ENCODE measurements at places on chromosomes 11 and 22.

GRCh38 chr11:69880041-69880825 lies 61.0 kb upstream of the FGF3 start:
- no peak for DNase-seq

GRCh38 chr11:126476977-126477376 lies 121.5 kb downstream of the ST3GAL4 start:
- DNase-seq, result no peak

DNA sequence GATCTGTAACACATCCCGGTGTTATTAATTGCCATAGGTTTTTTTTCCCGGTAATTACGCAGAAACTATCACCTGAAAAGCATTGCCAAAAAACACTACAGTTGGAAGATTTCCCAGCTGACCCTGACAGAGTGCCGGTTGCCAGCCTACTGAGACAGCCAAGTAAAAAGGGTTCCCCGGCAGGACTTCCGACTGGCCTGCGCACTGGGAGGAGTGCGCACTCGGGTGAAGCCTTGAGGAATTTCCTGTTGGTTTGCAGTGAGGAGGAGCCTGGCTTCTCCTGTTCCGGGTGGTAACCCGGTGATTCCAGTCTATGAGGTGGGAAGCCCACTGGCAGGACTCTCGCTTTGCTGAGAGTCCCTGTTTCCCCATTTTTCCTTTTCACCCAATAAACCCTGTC lies 52.1 kb downstream of the CNTF start:
- no peak for DNase-seq

DNA sequence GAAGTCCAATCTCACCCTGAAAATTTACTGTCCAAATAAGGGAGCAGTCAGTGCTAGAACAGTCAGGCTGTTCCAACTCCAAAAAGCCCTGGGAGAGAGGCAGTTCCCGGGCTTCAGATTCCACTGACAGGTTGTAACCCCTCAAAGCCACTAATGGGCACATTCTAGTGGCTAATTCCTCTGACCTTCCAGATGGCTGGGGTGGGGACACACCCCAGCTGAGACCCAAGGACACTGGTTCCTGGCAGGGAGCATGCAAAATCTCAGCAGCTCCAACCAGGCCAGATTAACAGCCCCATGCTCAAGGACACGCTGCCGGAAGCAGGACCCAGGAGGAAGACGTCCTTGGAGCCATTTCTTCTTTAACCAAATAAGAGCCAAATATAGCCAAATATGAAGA lies 92.7 kb downstream of the RPL27A start:
- DNase-seq, result no peak

DNA sequence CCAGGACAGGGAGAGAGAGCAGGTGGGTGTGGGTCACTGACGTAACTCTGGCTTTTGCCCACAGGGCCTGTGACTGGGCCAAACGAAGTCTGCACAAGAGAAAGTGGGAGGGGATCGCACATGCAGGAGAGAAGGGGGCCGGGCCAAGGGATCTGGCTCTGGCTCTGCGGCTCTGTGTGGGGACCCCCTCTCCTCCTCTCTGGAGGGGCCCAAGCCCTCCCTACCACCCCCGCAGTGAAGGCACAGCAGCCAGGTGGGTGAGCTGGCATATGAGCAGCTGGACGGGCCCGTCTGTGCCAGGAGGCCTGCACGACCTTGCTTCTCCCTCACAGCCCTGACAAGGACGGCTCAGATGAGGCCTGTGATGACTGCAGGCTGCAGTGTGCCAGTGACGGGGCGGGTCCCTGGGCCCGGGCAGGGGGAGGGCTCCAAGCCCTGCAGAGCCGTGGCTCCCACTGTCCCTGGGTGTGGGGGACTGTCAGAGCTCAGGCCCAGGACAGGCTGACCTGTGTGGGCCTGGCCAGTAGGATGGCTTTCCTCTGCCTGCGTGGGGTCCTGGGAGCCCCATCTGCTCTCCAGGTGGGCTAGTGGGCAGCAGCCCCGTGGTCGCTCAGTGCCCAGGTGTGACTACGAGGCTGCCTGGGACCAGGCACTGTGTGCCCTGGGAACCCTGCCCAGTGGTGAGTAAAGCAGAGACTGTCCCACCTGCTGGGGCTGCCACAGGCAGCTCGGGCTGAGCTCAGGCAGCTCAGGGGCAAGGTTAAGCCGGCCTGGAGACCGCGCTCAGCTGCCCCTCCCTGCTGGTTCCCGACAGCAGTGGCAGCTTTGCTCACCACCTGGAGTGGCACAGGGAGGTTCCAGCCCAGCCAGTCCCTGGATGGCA lies 22.2 kb downstream of the MRGPRG start:
- DNase-seq, result no peak

GRCh38 chr22:23001463-23001862 lies 68.9 kb upstream of the GNAZ start:
- DNase-seq, result no peak

- no peak for DNase-seq
These were observed 742 bp upstream of the CASP4 start for GRCh38 chr11:104968856-104969776.

DNA sequence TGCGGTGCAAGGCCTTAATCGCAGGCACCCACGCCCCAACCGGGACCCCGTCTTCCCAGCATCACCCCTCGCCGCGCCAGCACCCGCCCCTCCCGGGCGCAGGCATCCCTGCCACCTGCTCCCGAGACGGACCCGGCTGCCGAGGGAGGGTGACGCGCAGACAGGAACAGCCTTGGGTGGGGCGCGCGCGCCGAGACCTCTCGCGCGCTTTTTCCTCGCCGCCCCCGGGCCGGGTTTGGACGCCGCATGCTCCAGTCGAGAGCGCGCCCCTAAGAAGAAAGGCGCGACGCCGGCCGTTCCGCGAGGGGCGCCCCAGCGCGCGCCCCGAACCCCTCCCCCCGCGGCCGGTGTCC lies 504 bp downstream of the CFL1 start:
- DNase-seq, result no peak

- no peak for DNase-seq
These were observed 2.1 kb downstream of the TP53AIP1 start for GRCh38 chr11:128940603-128941002.

GRCh38 chr11:46383974-46384701 lies 2.7 kb downstream of the MDK start:
- no peak for DNase-seq

DNA sequence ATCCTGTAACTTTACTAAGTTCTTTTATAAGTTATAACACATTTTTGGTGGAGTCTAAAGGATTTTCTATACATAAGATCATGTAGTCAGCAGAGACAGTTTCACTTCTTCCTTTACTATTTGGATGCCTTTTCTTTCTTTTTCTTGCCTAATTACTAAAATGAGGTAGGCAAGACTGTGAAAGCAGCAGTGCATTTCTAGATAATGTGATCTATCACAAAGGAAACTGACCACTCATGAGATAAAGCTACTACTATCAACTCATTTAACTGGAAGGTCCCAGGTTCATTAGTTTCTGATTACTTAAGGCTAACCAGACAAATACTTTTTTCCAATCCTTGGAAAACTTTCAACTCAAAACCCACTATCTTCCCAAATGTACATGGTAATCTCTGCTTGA lies 196.2 kb upstream of the E2F8 start:
- DNase-seq, result no peak

DNA sequence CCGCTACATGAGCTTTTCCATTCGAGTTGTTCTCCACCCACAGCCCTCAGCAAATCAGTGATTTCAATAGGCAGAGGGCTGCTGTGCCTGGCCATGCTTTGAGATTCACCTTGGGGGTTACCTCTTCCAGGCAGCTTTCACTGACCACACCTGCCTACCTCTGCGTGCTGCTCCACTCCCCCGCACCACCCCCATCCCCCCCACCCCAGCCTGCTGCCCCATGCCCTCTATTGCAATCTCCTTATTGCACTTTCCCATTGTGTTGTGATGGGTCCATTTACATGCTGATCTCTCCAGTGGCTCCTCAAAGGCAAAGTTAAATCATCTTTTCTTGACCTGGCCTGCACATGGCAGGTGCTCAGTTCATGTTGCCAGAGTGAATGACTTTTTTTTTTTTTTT lies 18.0 kb upstream of the POLA2 start:
- DNase-seq, result no peak

DNA sequence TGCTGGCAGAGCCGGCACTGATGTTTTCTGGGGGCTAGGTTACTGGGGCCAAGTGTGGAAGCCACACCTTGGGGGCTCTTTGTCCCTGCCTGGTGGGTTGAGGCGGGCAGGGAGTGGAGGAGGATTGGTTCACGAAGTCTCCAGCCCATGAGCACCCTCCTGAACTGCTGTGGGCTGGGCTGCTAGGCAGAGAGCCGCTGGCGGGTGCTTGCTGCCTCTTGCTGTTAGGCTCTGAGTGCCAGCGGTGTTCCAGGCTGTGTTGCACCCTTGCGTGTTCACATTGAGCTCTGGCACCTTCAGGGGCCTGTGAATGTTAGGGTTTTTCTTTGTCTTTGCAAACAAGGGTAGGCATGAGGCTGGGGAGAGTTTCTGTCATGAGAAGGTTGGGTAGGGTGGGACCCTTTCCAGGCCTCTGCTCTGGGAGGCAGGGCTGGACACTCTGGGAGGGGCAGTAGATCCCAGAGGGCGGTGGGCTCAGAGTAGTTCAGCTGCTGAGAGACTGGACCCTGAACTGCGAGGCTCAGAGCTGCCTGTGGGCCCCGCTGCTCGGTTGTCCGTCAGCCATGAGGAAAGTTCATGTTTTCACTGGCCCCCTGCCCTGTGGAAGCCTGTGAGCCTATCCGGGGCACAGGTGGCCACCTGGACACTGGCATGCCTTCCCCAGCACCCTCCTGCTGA lies 24.0 kb upstream of the TMEM191C start:
- DNase-seq, result no peak

DNA sequence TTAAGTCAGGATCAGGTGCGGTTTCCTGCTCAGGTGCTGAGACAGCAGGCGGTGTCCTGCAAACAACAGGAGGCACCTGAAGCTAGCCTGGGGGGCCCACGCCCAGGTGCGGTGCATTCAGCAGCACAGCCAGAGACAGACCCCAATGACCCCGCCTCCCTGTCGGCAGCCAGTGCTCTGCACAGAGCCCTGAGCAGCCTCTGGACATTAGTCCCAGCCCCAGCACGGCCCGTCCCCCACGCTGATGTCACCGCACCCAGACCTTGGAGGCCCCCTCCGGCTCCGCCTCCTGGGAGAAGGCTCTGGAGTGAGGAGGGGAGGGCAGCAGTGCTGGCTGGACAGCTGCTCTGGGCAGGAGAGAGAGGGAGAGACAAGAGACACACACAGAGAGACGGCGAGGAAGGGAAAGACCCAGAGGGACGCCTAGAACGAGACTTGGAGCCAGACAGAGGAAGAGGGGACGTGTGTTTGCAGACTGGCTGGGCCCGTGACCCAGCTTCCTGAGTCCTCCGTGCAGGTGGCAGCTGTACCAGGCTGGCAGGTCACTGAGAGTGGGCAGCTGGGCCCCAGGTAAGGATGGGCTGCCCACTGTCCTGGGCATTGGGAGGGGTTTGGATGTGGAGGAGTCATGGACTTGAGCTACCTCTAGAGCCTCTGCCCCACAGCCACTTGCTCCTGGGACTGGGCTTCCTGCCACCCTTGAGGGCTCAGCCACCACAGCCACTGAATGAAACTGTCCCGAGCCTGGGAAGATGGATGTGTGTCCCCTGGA lies at the start of gene MYO7A:
Gene MYO7A, plus strand, starts transcription at position 327 of the 772 bp plus-strand sequence. CDS start 2,389 bp downstream, outside the sequence.
- DNase-seq, result no peak

DNA sequence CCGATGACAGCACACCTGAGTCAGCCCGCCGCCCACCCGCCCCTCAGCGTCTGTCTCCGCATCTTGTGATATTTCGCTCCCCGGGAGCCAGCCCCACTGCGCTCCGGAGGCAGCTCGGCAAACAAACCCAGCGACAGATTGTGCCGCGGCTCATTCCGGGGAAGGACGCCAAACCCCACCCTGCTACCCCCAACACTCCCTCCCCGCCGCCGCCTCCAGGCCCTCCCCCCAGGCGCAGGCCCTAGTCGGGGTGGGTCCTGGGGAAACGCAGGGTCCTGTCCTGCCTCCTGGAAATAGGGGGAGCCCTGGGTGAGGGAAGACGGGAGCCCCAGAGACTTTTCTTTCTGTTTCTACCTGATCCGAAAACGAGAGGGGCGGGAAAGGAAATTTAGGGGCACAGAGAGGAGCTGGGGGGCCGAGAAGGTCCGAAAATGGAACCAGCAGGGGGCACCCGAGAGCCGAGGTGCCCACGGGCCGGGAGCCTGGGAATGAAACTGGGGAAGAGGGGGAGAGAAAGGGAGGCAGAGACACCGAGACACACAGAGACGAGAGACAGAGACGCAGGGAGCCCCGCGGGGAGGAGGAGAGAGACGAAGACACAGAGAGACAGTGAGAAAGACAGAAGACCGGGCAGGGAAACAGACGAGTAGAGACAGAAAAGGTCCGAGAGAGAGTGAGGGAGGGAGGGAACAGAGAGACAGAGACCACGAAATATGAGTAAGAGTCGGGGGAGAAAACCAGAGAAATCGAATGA lies 1.7 kb upstream of the RTN4RL2 start:
- no peak for DNase-seq

GRCh38 chr22:48370508-48371325 lies 1457.0 kb downstream of the BRD1 start:
- DNase-seq, result no peak

GRCh38 chr11:62146476-62147200 lies 22.8 kb downstream of the INCENP start:
- no peak for DNase-seq

DNA sequence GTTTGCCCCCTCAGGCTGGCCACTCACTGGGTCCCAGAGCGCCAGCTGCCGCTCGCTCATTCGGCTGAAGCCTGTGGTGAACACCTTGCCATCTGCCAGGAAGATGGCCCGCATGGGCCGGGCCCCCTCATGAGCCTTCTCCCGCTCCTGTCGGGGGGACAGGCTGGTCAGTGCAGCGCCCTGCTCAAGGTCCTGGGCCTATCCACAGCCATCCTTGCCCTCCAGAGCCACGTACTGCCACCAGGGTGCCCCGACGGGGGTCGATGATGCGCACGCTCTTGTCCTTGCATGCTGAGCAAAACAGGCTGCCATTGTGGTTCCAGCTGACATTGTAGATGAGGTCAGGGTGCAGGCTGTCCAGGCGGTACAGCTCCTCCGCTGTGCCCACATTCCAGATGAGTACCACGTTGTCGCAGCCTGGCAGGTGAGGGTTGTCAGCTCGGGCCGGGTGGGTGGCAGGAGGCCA lies 2.1 kb downstream of the CORO1B start:
- DNase-seq, result no peak

DNA sequence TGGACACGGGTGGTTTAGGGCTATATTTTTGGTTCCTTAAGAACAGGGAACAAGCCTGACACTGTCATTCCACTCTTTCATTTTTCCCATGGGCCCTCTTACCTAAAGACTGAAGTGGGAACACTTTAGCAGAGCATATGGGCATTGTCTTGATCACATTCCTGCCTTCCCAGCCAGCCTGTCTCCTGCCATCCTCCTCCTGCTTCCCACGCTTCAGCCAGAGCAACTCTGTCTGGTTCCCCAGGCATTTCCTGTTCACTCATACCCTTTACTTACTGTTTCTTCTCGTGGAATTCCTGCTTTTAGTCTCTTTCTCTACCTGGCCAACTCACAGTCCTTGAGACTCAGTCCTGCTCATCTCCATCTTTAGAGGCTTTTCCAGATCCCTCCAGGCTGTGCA lies 22.8 kb downstream of the MRPL16 start:
- peak; percentile 59 for DNase-seq
